GM10248 (cell line): ENCODE measurements at places on chromosomes 3 and 15.

DNA sequence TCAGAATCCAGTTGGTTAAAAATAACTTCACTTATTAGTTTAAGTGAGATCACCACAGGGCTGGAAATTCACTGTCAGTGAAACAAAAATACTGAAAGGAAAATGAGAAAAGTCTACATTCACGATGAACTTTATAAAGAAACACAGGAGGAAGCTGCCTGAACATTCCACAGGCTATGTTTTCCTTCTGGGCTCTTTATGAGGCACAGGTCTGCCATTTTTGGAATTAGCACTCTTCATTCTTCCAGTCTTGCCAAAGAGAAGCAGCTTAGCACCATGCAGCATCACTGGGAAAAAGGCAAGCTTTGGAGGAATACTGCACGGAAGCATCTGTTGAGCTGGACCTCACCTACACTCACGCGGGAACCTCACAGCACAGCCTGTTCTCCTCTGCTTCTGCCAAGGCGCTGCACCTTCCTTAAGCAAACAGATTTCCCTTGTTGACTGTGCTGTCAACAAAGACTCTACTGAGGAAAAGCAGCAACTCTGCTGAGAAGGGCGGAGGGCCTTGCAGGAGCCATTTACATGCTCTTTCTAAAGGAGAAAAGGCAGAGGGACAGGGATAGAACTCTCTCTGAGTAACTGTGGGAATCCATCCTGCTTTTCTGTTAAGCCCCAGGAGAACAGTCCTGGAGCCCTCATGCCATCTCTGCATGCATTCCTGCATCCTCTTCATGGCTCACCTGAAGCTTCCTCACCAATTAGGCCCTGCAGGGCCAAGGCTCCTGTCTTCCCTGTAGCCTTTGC lies 15.7 kb downstream of the SUSD5 start:
- no peak for DNase-seq

GRCh38 chr3:156762631-156763185 lies 63.4 kb upstream of the LEKR1 start:
- DNase-seq = no peak

GRCh38 chr15:58036579-58036978 lies 28.9 kb downstream of the ALDH1A2 start:
- no peak for DNase-seq

- peak; percentile 52 for DNase-seq
Measured at GRCh38 chr3:105862217-105862616, 6.6 kb downstream of the CBLB start.

GRCh38 chr3:31341130-31341529 lies 191.6 kb upstream of the STT3B start:
- DNase-seq = no peak

- peak; percentile 29 for DNase-seq
Measured at GRCh38 chr15:64461721-64462162, 1.4 kb downstream of the ZNF609 start.

DNA sequence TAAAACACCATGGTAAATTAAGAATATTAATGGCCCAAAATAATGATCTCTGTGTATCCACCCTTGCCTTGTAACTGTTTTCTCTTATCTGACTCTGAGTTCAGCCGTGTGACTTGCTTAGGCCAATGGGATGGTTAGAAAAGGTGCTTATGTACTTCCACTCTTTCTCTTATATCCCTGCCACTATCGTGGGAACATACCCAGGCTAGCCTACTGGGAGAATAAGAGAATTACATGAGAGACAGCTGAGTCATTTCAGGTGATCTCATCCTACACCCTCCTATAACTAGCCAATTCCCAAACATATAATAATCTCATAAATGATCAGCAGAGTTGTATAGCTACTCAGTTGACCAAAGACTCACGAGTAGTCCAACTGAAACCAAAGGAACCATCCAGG lies 98.3 kb upstream of the ABI3BP start:
- no peak for DNase-seq

- DNase-seq = no peak
Measured at GRCh38 chr3:122435950-122436349, 20.1 kb upstream of the WDR5B start.

GRCh38 chr3:147414390-147415138 lies 5.4 kb downstream of the ZIC1 start:
- DNase-seq = no peak

DNA sequence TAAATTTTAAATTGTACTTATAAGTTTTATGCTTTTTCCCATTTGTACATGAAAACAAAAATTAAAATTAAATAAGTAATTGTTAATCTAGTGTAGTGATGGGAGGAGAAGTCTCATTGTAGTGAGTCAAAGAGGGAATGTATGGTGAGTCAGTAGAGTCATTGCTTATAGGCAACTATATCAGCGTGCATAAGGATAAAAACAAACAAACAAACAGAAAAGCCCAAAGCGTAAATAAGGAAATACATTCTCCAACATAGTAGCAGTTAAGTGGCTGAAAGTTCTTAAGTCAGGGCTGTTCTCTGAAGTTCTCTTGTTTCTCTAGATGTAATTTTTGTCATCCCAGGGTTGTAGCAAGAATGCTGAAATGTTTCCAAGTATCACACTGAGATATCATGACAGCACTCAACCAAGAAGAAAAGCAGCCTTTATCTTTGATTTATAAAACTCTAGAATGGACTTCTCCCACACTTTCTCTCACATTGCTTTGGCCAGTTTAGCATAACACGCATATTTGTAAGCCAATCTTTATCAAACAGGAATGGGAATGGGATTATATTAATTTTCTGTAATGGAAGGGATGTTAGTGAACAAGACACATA lies 184.1 kb upstream of the TP63 start:
- no peak for DNase-seq

GRCh38 chr15:80317389-80318182 lies 65.6 kb upstream of the CTXND1 start:
- no peak for DNase-seq

GRCh38 chr15:29988701-29989100 lies 94.1 kb upstream of the GOLGA8J start:
- no peak for DNase-seq

GRCh38 chr3:137669519-137670060 lies 94.5 kb upstream of the SOX14 start:
- no peak for DNase-seq

DNA sequence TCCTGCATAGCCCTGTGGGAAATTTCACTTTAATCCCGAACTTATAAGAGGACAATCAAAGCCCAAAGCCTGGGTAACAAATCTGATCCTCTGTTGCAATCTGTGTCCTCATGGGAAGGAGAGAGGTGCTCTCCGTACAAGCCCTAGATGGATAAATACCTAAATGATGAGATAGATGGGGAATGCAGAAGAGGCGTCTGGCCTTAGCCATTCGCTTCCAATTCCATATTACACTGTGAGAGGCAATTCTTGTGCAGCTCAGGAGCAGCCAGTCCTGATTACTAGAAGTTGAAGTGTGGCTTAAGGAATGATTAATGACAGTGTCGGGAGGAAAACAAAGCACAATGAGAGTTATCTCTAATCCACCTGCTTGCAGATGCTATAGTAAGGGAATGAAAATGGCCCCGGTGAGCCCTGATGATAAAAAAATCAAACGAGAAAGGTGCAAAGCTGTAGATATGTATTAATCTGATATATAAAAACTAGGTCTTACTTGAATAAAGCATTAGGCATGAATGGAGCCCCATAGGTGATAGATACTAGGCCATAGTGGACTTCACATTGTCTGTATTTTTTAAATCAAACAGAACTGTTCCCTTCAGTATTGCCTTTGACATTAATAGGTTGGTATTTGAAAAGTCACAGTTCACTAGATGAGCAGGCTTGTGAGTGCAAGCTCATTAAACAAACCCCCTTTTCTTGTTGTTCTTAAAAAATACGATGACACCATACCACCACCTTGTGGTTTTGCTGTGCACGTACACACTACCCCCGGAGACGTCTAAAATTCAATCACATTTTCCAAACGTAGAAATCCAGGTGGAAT lies 54.2 kb upstream of the TMCO5A start:
- no peak for DNase-seq

GRCh38 chr3:54878145-54878544 lies 49.7 kb downstream of the LRTM1 start:
- no peak for DNase-seq

DNA sequence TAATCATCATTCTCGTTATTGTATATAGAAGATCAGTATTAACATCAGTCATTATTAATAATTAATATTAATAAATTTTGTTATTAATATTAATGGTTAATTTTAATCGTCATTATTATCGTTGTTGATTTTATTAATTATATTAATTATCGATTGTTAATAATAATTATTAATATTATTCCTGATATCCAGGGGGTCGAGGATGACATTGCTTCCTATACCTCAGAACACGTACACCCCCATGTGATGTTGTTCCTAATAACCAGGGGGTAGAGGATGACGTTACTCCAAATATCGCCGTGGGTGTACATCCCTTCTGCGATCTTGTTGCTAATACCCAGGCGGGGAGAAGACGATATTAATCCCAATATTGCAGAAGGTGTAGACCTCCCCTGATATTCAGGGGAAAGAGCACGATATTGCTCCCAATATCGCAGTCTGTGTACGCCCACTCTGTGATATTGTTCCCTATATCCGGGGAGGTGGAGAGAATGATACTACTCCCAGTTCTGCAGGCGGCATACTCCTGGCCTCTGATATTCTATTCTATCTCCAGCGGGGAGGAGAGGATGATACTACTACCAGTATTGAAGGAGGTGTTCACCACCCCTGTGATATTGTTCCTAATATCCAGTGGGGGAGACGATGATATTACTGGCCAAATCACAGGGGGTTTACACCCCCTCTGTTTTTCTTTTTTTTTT lies 22.3 kb upstream of the BMF start:
- no peak for DNase-seq

- DNase-seq = no peak
Measured at GRCh38 chr3:24158761-24159454, 213.8 kb downstream of the NR1D2 start.

- no peak for DNase-seq
Measured at GRCh38 chr15:29044503-29044901, 158.7 kb downstream of the APBA2 start.

DNA sequence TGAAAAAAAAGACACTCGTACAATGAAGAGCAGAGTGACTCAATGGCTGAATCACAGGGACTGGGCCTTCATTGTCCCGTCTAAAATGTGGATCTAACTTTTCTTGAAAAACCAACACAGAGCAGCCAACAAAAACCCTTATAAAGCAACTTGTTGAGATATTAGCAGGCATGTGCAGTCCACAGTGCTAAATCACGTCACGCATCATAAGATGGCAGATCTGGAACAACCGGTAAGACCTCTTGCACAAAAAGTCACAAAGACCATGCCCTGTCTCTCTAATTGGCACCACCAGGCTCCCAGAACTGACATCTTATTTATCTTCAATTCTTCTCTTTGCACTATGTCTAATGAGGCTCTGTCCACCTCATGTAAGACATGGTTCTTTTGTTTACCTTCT lies 177.0 kb downstream of the MAGI1 start:
- DNase-seq = no peak

GRCh38 chr3:195403841-195404408 lies 38.9 kb downstream of the ACAP2 start:
- no peak for DNase-seq

DNA sequence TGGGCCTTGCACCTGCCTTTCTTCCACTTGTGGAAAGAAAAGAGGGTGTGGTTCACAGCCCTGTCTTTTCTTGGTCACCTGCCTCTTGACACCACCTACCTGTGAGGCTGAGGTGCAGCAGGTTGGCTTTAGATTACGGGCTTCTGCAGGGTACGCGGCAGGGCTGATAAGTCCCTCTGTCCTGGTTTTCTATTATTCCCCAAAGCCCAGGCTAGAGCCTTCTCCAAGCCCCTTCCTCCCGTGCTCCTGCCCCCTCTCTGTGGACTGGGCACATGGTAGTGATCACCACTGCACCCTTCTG lies 44.8 kb upstream of the HACD2 start:
- DNase-seq = no peak

DNA sequence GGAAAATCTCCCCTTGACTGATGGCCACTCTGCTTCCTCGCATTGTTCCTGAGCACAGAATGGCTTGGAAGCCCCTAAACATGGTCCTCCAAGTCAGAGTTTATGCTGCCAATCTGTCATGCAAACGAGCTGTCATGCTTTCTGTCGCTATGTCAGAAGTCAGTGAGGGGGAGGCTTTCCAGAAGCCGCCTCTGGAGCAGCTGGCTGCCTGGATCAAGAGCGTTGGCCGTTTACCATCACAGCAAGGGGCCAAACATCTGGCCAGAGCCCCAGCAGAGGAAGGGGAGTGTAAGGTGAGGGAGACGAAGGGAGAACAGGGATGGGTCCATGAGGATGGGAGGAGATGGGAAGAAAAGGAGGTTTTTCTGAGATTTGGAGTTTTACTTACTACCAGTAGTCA lies 372.6 kb upstream of the NR2F2 start:
- DNase-seq = no peak

GRCh38 chr3:126376444-126376843 lies 18.3 kb upstream of the CFAP100 start:
- DNase-seq = no peak

DNA sequence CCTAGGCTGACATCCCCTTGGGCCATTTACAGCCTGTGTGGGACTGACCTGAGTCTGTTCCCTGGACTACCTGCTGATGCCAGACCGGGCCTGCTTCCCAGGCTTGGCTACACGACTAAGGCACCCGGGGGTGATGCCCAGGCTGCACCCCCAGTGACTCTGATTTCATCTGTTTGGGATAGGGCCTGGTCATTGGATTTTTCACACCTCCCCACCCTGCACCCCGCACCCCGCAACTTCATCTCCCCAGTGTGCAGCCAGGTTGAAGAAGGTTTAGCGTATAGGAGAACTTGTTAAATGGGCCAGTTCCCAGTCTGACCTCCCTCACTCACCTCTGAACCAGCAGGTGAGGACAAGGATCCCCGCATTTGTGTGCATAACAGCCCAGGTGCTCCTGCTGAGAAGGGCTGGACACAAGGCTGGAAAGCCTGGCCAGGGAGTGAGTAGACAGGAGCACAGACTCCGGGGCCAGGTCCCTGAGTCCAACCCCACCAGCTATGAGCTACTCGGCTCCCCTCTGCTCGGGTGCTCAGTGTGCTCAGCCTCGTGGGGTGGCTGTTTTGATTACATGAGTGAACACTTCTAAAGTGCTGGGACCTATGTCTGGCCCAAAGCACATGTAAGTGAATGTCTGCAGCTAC lies 18.5 kb downstream of the SLC6A20 start:
- DNase-seq = no peak

DNA sequence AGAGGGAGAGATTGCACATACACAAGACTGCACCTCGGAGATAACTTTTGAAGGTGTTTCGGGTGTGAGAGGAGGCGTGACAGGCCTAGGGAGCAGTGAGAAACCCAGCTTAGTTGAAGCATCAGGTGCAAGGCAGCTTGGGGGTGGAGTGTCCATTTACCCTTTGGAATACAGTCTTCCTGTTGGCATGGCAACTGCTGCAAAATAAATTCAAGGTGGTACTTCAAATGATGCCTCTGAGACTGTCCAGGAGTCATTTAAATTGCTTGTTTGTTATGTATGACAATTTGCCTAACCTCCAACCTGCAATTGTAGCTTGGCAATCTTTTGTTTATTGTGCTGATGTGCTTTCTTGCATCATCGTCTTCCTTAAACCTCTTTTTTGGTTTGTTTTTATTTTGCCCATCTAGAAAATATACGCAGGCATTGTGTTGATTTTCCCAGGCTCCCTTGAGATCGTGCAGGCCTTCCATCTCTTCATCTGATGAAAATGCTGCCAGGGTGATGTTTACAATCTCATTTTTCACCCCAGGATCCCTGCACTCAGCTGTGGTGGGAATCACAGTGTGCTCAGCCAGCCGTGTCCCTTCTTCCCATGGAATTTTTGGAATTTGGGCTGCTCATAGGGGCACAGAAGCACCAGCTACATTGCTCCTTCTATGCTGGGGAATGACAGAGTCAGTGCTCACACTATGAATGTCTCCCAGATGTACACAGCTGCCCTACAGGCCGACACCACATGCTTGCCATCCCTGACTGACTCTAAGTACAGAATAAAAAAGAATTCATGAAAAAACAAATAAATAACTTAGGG lies 583.1 kb upstream of the CFAP20DC start:
- no peak for DNase-seq
